ENCODE measurements at places on chromosomes 16 and 17.

GRCh38 chr17:8192070-8192815 lies 2.3 kb upstream of the BORCS6 start:
- DNase-seq, result no peak

DNA sequence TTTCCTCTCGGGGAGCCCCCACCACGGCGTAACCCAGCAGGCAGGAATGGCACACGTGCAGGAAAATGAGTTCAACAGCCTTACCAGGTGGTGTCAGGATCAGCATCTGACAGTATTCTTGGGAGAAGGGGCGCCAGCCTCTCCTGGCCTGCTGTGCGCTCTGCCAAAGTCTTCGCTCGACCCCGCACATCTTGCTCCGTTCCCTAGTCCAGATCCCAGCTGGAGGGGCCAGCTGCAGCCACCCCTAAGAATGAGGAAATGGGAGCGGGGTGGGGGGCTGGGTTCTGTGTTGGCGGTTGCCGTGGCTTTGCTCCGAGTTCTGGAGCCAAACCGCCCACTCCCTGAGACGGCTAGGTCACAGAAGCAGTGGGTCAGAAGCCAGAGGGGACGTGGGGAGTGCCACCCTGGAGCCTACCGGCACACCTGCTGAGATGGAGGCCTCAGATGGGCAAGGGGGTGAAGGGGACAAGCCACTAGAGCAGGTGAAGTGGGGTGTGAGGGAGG lies at the start of gene CHCT1:
CHCT1 (plus strand) TSS at position 328 of the 504 bp plus-strand sequence; CDS start at position 432, 104 bp downstream.
- DNase-seq, result no peak

GRCh38 chr16:88429387-88430184 lies 23.5 kb upstream of the ZFPM1 start:
- no peak for DNase-seq

DNA sequence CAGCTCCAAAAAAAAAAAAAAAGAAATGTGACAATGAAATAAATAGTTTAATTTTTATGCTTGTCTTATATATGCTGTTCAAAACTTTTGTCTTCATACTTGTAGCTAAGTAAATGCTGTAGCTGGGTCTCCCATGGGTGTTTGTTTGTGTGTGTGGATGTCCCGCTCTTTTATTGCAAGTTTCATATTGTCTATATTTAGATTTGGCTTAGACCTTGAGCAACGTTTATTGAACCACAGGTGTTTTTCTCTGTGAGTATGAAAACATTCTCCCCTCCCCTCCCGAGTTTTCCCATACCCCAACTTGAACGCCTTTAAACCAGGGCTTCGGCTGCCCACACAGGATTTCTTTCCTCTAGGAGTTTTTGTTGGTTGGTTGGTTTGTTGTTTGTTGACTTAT lies 45.2 kb downstream of the MFSD11 start:
- DNase-seq, result no peak

- no peak for DNase-seq
Measured at GRCh38 chr17:17667231-17667630, 14.0 kb upstream of the RAI1 start.

DNA sequence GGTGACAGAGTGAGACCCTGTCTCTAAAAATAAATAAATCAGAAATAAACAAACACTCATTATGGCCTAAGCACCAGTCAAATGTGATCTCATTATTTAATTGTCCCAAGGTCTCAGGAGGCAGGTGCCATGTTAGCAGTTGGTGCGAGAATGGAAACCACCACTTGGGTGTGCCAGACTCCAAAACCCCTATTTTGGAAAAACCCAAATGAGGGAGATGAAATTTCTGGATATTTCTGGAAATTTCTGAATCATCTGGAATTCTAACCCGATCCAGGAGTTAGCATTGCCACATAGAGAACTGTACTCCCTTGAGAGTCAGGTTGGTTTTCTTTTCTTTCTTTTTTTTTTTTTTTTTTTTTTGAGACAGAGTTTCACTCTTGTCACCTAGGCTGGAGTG lies 264.0 kb downstream of the XYLT1 start:
- no peak for DNase-seq

DNA sequence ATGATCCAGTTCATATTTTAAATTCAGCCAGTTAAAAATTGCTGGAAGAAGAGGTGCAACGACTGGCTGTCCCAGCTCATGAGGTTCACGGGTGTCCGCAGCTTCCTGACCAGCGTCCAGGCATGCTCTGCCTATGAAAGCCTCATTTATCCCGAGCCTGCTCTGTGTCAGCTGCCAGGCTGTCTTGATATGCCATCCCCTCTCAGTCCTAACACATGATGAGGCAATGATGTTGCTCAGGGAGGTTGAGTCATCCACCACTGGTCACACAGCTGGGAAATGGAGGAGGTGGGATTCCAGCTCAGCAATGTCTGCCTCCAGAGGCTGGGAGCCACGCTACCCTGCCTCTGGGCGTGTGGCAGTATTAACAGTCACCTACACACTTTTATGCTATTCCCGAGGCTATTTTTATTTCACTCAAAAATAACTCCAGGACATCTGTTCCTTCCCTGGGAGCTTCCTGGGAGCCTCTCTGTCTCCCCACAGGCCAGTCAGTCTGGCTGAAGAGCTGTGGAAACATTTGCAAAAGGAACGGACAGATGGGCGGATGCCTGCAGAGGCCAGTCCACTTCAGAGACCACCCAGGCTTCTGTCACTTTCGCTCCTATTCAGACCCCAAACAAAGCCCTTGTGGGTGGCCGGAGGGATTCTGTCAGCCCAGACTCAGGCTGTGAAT lies 22.5 kb downstream of the RAB11FIP4 start:
- no peak for DNase-seq

DNA sequence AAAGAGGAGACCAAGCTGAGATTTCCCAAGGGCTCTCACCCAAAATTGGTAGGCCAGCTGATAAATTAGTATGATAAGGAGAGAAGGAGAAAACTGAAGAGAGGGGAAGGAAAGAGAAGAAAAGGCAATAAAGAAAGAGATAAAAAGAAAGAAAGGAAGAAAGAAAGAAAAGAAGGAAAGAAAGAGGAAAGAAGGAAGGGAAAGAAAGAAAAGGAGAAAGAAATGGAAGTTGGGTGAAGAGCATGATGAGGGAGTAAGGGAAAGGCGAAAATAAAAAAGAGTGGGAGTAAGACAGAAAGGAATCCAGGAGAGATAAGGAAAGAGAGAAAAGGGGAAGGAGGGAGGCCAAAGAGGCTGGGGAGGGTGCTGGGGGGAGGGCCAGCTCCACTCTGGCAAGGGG lies 95.4 kb downstream of the MRM1 start:
- no peak for DNase-seq

DNA sequence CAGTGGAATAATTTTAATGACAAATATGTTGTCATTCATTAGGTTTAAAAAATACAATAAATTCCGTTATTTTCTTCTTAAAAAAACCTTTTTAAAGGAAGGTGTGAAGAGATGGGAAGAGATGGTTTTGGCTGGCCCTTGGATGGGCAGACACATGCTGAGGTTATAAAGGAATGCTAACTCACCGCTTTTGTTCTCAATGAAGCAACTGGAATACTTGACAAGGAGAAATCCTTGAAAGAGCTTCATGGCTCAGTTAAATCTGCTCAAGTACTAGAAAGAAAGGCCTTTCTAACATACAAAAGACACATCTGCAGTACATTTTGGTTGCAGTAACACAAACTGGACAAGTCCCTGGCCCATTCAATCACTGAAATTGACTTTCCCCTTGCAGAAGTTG lies 158.3 kb upstream of the KCNJ16 start:
- DNase-seq, result no peak

GRCh38 chr17:46192189-46192438 lies 1.1 kb downstream of the KANSL1 start:
- DNase-seq, result no peak

- DNase-seq, result no peak
Measured at GRCh38 chr16:510066-510825, 17.3 kb upstream of the CAPN15 start.

- DNase-seq, result no peak
Measured at GRCh38 chr16:23837553-23838308, 1.9 kb downstream of the PRKCB start.

GRCh38 chr17:18163547-18163946 lies 20.1 kb upstream of the ALKBH5 start:
- no peak for DNase-seq

DNA sequence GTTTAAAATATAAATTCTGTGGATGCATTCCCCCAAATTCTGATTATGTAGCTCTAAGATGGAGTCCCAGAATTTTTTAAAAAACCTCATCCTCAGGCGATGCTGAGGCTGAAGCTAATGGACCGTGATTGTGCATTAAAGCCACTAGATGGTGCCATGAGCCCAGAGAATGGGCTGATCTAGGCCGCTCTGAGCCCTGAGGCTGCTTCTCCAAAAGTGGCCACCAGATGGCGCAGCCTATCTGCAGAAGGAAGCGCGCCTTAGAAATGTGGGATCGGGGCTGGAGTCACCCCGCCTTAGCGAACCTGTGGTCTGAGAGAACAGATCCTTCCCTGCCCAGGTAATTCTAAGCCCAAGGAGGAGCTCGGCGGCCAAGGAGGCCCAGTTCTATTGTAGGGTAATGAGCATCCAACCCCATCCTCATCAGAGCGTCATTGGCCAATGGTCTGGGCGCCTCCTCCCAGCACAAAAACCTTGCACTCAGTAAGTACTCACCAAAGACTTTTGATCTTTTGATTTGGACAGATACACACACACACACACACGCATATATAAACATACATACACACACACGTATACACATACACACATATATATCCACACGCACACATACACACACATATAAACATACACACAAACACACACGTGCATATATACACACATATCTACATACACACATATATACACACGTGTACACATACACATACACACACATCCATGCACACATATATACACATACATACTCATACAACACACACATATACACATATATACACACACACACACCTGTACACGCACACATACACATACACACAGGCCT lies 13.7 kb upstream of the MMP2 start:
- peak; percentile 74 for DNase-seq

DNA sequence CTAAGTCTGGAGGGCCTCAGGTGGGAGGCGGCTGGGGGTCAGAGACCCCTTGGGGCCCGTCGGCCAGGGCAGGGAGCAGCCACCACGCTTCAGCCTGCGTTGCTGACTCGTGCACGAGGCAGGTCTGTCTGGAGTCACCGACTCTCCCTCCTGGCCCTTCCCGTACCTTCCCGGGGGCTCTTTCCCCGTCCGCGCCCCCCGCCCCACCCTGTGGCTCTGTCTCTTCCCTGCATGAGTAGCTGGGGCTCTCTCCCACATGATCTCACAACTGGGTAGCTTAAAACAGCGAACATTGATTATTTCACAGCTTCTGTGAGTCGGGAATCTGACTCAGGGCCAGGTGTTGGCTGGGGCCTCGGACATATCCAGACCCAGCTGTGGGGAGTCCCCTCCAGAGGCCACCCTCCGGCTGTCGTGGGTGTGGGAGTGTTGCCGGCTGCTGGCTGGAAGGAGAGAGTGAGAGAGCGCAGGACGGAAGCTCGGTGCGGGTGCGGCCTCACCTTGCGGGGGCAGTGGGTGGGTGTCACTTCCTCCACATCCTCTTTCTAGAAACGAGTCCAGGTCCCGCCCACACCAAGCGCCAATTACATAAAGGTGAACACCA lies 17.3 kb downstream of the BAHCC1 start:
- peak; percentile 34 for DNase-seq

All from stimulated activated CD8-positive, alpha-beta memory T cell treated with anti-CD3 and anti-CD28 coated beads, Interleukin-15, amount 100 ng/mL, for 1 hour (primary cell).